ENCODE measurements at places on chromosomes 13 and 19. TPM values are rescaled to one million over a fixed set of nuclear protein-coding genes. Genes with fewer than 3 reads are reported as not detected.
A peak's percentile ranks its signal among the peaks of the same experiment; 100 is the strongest.

Gene ZFP28
- 5.2 TPM for total RNA-seq

Gene SYNE4
- total RNA-seq = 9.3 TPM

Gene RNF225
- total RNA-seq = not detected

Gene SBK2
- not detected for total RNA-seq

Gene C19orf67
- total RNA-seq = not detected

Gene ZNF497
- 4.7 TPM for total RNA-seq

Gene CRB3
- 35.8 TPM for total RNA-seq

Gene ZSCAN5B
- not detected for total RNA-seq

Gene ZNF358
- total RNA-seq = 93.6 TPM

Gene EBI3
- 0.99 TPM for total RNA-seq

Gene WDR87
- not detected for total RNA-seq

DNA sequence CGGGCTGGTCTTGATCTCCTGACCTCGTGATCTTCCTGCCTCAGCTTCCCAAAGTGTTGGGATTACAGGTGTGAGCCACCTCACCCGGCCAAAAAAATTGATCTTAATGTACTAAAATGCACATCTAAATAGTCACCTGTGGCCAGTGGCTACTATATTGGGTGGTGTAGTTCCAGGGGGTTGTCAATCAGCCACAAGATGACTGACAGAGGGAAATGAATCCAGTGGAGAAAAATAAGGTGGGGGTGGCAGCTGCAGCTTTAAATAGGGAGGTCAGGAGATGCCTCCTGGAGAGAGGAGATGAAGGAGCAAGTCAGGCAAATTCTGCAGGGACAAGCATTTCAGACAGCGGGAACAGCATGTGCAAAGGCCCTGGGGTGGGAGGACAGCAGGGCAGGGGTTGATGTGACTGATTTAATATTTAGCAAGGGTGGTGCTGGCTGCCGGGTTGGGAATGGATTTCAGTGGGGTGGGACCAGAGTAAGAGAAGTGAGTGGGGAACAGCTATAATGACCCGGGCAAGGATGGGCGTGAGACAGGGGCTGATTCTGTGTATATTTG lies 18.0 kb downstream of the TIMM13 start:
- no peaks in the 10 kb centered on the region for H3K4me1 ChIP-seq
- H3K4me3 ChIP-seq = no peak overlapping the region
- no peak for DNase-seq
- H3K36me3 ChIP-seq = no peaks in the 10 kb centered on the region

DNA sequence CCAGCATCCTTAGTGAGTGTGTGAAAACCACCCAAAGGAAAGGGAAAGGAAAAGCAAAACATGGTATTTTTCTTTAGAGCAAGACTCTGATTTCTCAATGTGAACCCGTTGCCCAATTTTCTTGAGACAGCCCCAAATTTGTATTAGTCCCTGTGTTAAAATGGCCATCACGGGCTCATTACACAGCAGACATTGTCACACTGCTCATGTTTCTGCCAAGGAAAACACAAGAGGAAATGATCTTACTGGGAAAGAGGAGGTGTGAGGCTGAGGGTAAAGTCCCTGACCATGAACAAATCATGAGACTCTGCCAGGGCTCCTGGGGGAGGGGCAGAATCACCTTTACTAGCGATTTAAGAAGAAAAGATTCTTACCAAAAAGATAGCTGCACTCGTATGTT lies 54.4 kb downstream of the FAM124A start:
- H3K4me3 ChIP-seq = no peak overlapping the region
- H3K4me1 ChIP-seq = peaks cover 9% of the 10 kb centered on the region
- DNase-seq = peak; percentile 56
- no peak overlapping the region for H3K27ac ChIP-seq
- no peaks in the 10 kb centered on the region for H3K36me3 ChIP-seq
- H3K27me3 ChIP-seq = no peaks in the 10 kb centered on the region

GRCh38 chr13:45662162-45662561 lies 40.0 kb upstream of the CBY2 start:
- no peaks in the 10 kb centered on the region for H3K4me1 ChIP-seq
- no peaks in the 10 kb centered on the region for H3K27me3 ChIP-seq
- H3K36me3 ChIP-seq = no peaks in the 10 kb centered on the region
- H3K4me3 ChIP-seq = no peak overlapping the region
- no peak for DNase-seq

DNA sequence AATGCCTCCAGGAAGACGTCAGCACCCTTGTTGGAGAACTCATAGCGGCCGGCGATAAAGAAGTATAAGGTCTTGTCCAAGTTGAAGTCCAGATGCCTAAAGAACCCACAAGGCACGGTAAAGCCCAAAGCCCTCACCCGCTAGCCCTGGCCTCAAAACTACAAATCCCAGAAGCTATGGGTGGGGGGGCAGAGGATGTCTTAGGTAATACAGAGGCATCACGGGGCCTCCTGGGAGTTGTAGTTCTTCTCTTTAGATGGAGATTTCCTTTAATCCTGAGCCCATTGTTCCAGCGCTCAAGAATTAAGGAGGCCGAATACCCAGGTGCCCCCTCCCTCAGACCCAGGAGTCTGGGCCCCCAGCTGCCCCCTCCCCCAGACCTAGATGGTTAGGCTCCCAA lies 10.8 kb downstream of the GYS1 start:
- H3K27me3 ChIP-seq = no peaks in the 10 kb centered on the region
- no peak overlapping the region for H3K4me3 ChIP-seq
- H3K27ac ChIP-seq = no peak overlapping the region
- H3K4me1 ChIP-seq = no peaks in the 10 kb centered on the region
- no peak for DNase-seq

DNA sequence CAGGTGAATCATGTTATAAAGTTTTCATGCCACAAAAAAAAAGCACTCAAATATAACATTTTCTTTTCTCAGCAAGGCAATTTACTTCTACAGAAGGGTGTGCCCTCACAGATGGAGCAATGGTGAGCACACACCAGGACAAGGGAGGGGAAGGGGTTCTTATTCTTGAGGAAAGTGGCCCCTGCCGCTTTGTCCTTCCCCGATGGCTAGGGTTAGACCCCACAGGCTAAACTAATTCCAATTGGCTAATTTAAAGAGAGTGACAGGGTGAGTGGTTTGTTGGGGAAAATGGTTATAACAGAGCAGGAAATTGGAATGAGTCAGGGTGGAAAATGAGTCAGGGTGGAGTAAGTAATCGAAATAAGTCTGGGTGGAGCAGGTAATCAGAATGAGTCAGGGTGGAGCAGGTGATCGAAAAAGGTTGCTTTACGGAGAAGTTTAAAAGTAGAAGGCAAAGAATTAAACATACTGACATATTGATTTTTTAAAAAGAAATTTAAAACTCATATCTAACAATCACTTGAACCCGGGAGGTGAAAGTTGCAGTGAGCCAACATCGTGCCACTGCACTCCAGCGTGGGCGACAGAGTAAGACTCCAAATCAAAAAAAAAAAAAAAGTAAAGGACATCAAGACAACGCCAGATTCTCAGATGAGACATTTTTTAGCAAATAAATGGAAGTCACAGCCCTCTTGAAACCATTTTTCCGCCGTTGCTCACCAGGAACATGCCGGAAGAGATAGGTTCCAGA lies 813 bp downstream of the ZNF562 start:
- no peak for DNase-seq
- H3K36me3 ChIP-seq = no peaks in the 10 kb centered on the region
- H3K4me1 ChIP-seq = peaks cover 7% of the 10 kb centered on the region
- peak overlapping the region; percentile 86 for H3K4me3 ChIP-seq
- H3K27me3 ChIP-seq = no peaks in the 10 kb centered on the region
- peak overlapping the region; percentile 90 for H3K27ac ChIP-seq

- H3K4me1 ChIP-seq = no peaks in the 10 kb centered on the region
- H3K4me3 ChIP-seq = no peak overlapping the region
- H3K36me3 ChIP-seq = no peaks in the 10 kb centered on the region
- DNase-seq = no peak
These were observed 6.8 kb downstream of the GMIP start for GRCh38 chr19:19636573-19637185.

GRCh38 chr19:50764409-50764808 lies 5.9 kb upstream of the GPR32 start:
- no peaks in the 10 kb centered on the region for H3K27me3 ChIP-seq
- H3K27ac ChIP-seq = no peak overlapping the region

DNA sequence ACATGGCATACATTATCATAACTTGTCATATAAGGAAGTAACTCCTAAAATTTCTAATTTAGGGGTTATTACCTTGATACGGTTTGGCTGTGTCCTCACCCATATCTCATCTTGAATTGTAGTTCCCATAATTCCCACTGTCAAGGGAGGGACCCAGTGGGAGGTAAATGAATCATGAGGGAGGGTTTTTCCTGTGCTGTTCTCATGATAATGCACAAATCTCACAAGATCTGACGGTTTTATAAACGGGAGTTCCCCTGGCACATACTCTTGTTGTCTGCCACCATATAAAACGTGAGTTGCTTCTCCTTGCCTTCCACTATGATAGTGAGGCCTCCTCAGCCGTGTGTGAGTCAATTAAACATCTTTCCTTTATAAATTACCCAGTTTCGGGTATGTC lies 76.0 kb downstream of the ZDHHC20 start:
- no peaks in the 10 kb centered on the region for H3K4me1 ChIP-seq
- H3K27me3 ChIP-seq = no peaks in the 10 kb centered on the region
- no peak for DNase-seq
- peaks cover 7% of the 10 kb centered on the region for H3K36me3 ChIP-seq
- no peak overlapping the region for H3K4me3 ChIP-seq

- H3K27ac ChIP-seq = no peak overlapping the region
- H3K36me3 ChIP-seq = no peaks in the 10 kb centered on the region
- peaks cover 9% of the 10 kb centered on the region for H3K4me1 ChIP-seq
- no peak for DNase-seq
- no peak overlapping the region for H3K4me3 ChIP-seq
These were observed 706 bp downstream of the SERP2 start for GRCh38 chr13:44374348-44374712.

DNA sequence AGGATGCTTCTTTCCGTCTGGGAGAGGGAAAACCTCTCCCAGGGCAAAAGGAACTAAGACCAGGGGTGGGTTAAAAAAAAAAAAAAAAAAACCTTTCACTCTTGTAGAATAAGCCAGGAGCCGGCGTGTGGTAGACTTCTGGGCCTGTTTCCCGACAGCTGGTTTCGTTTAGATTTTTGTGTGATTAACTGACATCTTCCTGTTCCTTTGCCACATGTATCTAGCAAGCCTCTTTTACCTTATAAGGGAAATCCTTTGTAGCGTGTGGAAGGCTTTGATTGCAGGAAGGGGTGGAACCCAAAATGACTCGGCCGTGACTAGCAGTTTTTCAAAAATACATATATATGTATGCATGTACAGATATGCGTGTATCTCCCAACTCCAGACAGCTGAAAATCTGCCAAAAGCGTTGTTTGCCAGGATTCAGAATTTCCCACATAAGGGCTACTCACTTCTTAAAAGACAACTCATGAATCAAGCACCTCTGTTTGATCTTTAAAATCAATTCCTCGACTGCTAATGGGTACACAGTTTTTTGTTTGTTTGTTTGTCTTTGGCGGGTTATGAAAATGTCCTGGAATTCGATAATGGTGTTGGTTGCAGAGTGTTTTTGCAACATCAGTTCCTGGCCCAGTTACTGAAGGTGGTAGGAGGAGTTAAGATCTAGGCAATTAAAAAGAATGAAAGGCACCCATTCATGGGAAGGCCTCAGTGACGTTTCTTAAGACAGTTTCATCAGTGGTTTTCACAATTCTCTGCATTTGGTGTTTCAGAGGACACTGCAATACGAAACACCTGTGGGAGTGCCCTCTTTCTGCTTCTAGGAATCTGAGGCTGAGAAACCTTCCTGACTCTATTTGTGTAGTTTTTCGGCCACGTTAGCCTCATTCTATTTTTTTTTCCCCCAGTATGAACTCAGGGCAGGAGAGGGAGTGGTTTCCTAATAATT lies 2.7 kb downstream of the TPM4 start:
- peak; percentile 76 for DNase-seq
- peak overlapping the region; percentile 98 for H3K27ac ChIP-seq
- no peak overlapping the region for H3K4me3 ChIP-seq

DNA sequence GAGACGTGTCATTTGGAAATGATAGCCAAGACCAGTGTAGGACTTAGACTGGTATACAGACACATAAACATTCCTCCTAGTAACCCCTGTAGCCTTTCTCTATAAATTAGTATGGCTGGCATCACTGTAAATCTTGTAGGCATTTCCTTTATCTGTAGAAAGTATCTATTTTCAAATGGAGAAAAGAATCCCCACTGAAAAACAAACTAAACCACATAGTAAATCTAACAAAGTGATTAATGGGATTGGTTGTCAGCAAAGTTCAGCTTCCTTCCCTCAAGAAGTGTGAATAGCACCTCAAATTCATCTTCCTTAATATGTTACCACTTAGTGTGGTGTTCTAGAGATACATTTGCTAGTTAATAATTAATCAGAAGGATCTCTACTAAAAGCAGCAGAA lies 119.4 kb upstream of the NBEA start:
- H3K27ac ChIP-seq = no peak overlapping the region
- no peaks in the 10 kb centered on the region for H3K27me3 ChIP-seq
- H3K4me3 ChIP-seq = no peak overlapping the region
- peaks cover 1% of the 10 kb centered on the region for H3K4me1 ChIP-seq
- DNase-seq = no peak

DNA sequence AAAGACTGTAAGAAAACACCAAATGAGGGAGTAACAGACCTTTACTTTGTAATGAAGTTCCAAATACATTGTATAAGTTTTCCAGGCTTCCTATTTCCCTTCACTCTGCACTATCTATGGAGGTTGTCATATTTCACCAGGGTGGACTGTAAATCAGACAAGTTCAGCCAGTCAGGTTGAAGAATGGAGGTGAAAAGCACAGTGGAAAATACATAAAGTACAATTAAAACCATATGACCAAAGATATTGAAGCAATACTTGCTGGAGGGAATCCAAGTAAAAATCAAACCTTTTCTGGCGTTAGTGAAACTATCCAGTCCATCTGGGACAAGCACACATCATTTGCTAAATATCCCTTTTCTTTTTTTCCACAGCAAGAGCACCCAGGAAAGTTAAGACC lies 3.2 kb downstream of the LHFPL6 start:
- no peak overlapping the region for H3K4me3 ChIP-seq
- H3K27me3 ChIP-seq = peaks cover 5% of the 10 kb centered on the region
- H3K27ac ChIP-seq = no peak overlapping the region
- peaks cover 11% of the 10 kb centered on the region for H3K4me1 ChIP-seq
- no peaks in the 10 kb centered on the region for H3K36me3 ChIP-seq
- DNase-seq = no peak

GRCh38 chr19:46944918-46945628 lies 74.6 kb upstream of the NPAS1 start:
- H3K27me3 ChIP-seq = no peaks in the 10 kb centered on the region
- peak; percentile 66 for DNase-seq
- no peak overlapping the region for H3K4me3 ChIP-seq
- H3K36me3 ChIP-seq = no peaks in the 10 kb centered on the region
- peaks cover 28% of the 10 kb centered on the region for H3K4me1 ChIP-seq

GRCh38 chr13:82356667-82357410 lies 1525.4 kb downstream of the SLITRK1 start:
- H3K4me1 ChIP-seq = no peaks in the 10 kb centered on the region
- H3K27ac ChIP-seq = no peak overlapping the region
- no peak overlapping the region for H3K4me3 ChIP-seq

Measured in body of pancreas (tissue), 4 donors.